ENCODE measurements at places on chromosomes 1 and 21.

DNA sequence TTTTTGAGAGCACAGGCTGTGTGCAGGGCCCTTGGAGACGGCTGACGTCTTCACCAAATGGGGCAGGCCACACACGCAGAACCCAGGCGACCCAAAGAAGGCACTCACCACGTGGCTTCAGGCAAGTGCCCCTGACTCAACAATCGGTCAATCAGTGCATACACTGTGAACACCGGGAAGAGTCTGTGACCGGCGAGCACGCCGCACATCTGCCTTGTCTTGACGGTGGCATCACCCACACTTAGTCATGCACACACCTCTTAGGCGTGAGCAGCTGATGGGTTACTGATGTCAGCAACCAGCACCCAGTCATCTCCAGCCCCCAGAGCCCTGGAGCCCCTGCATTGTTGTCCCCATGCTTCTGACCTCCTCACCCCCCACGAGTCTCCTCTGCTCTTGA, 4.9 kb upstream of the LRRC3 start:
- no peak for DNase-seq

DNA sequence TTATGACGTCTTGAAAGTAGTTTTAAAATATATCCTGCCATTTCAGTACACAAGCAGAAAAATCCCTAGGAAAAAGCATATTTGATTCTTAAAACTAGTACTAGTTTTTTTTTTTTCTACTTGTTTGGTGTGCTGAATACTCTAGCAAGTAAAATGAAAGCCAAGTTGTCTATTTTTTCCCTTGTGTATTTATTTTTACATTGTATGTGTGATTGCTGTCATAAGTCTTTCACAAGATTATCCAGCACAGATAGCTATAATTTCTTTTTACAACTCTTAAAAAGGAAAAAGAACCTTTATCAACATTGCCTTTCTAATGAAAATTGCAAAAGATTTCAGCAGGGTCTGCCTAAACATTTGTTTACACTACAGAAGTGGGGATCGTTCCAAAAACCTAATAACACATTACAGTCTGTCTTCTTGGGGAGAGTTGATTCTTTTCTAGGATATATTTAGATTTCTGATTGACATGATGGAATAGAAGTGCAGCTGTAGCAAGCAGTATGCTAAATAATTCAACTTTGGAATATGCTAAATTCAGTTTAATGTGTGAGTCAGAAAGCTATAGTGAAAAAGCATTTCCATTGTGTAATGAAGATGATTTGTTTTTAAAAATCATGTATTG, 2.5 kb downstream of the DR1 start:
- no peak for DNase-seq

DNA sequence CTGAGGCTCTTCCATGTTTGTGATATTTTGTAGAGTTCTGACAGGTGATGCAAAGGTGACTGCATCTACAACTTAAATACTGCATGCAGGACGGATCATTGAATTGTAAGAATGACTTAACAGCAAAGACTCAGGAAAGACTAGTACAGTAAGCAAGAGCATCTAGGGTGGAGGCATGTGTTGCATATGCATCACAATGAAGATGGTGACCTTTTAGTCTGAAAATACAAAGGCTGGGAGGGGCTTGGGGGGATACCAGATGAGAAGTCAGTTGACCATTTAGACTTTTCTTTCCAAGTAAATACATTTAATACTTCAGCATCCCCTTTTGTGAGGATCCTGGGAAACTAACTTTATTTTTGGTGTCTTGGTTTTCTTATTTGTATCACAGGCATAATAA, 145.5 kb downstream of the NUF2 start:
- no peak for DNase-seq

DNA sequence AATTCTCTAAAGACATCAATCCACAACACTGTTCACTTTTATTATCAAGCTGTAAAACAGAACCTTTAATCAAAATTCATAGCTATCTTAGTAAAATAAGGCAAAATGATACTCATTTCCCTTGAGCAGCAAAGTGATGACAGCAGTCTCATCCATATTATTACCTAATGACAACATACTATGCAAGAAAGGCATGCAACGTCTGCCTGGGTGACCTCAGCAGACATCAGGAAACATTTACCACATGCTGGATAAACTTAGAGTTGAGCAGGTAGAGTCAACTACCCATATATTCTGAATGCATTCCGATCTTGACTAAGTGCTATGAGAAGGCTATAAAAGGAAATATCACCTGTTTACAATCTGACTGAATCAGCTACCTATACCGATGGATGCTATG, 145.1 kb downstream of the SIPA1L2 start:
- DNase-seq = no peak

GRCh38 chr21:21662776-21663175, 664.6 kb downstream of the NCAM2 start:
- DNase-seq = no peak

GRCh38 chr1:9437961-9438430, 101.3 kb upstream of the SLC25A33 start:
- DNase-seq = no peak

GRCh38 chr1:22850681-22851080, 122.0 kb downstream of the LACTBL1 start:
- no peak for DNase-seq

- no peak for DNase-seq
Observed at GRCh38 chr21:35578347-35578782, 482.0 kb downstream of the SETD4 start.
